ENCODE measurements at places on chromosomes 1 and 21.

DNA sequence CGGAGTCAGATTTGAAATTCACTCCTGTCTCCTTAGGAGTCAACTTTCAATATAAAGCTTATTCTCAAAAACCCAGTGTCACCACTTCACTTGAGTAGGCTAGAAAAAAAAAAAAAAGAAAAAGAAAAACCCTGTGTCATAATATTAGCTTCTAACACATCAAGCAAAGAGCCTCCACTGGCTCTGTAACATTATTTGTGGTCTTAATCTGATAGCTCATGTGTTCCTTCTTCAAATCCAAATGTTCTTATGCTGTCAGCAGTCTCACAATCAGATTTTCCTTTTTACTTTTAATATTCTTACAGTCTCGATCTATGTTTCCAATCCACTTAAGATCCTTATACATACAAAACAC, 26.1 kb upstream of the PSMG1 start:
- DNase-seq = no peak

GRCh38 chr21:43027846-43028731, 47.5 kb downstream of the CBS start:
- DNase-seq = no peak

DNA sequence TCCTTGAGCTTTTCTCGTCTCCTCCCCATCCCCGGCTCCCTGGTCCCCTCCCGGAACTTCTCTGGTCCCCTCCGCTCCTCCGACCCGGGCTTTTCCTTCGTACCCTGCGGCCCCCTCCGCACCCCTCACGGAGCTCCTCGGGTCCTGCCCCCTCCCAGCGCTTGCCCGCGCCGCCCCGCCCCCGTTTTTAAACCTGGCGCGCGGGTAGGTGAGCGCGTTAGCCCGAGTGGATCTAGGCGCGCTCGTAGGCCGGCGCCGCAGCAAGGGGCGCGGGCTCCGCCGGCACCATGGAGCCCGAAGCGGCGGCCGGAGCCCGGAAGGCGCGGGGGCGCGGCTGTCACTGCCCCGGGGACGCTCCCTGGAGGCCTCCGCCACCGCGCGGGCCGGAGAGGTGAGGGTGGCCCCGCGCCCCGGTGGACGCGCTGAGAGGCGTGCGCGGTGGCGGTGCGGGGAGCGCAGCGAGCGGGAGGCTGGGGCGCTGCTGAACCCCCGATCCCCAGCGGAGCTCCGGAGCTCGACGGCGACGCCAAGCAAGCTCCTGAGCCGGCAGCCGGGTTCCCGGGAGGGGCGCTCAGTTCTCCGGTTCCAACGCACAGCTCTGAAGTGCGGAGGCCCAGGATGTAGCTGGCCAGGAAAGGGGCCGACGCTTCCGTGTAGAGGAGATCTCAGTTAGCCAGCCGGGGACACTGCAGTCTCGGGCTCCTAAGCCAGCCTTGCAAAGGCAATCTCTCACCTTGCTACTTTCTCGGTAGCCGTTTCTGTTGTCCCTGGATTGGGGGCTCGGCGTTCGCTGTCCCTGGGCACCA, at the start of gene RIPPLY3:
Gene RIPPLY3, plus strand, starts transcription at position 217 of the 806 bp plus-strand sequence. Its CDS starts 71 bp downstream, at position 288.
- DNase-seq = no peak

- DNase-seq = no peak
Observed at GRCh38 chr1:113136476-113136875, 63.5 kb downstream of the LRIG2 start.

DNA sequence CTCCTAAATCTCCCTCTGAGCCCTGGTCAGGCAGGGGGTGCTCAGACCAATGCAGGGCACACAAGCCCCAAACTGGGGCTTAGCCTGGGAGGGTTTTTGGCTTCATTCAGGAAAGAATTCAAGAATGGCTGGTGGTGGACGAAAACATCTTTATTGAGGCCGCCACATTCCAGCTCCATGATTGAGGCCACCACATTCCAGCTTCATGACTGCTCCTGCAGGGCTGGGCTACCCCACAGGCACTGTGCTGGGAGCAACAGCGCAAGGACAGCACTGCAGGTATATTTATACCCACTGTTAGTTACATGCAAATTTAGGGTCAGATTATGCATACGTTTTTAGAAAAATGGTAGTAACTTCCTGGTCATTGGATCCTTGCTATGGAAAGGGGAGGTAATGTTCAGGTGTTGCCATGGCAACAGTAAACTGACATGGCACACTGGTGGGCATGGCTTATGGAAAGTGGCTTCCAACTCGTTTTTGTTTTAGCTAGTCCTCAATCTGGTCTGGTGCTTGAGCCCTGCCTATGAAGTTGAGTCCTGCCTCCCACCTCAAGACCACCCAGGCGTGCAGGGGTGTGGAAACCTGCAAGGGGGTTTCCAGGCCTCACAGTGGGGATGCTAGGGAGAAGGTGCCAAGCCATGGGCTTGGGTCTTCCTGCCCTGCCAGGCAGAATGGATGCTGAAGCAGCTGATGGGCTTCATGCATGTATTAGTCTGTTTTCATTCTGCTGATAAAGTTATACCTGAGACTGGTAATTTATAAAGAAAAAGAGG, 348.7 kb upstream of the AJAP1 start:
- no peak for DNase-seq

DNA sequence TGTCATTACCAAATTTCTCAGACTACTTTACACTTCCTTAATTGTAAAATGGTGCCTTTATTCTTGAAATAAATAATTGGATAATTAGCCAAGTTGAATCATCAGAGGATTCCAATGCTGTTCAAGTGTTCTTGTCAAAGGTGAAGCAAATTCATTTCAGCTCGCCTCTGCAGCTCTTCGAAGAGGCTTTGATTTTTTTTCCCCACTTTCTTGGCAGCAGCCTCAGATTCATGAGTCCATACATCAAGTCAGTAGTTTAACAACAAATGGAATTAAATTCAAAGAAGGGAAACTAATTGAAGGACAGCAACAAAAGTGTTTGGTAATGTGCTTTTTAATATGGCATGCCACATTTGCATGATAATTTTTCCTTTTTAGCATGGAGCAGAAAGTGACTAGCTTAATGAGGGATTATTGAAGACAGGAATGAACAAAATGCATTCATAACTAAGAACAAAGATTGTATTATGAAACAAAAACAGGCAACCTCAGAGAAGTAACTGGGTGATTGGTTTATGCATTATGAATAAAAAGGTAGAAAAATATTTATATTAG, 239.0 kb downstream of the USH2A start:
- no peak for DNase-seq

DNA sequence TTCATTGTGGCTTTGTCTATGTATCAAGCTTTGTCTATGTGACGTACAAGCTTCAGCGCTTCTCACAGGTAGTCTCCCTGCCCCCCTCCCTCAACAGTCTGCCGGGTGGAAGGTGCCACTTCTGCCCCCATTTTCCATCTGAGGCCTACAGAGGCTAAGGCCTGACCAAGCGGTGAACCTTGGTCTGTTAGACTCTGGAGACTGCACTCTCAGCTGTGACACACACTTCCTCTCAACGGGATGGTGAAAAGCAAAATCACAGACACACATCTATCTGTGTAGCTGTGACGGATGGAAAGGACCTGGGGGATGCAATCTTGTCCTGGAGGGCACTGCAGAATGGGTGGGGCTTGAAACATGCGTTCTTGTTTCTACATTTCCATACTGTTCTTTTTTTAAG, 152.9 kb upstream of the EDN2 start:
- no peak for DNase-seq

- DNase-seq = no peak
Observed at GRCh38 chr1:100847361-100848082, 47.1 kb downstream of the EXTL2 start.

DNA sequence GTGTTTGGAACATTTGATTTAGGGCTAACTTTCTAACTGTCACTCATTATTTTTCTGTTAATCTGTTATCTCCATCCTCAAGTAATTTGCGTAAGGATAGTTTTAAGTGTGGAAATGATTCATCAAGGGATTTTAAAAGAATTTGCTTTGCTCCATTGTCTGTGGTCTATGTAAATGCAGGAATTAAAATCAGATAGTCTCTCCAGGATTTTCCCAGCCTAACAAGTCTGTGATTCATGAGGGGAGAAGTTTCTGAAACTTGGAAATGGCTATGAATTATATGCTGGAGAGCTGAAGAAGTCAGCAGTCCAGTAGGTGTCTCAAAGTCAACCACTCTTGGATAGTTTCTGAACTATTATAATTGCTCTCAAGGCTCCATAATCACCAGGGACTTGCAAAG, 264.5 kb downstream of the MRPL39 start:
- no peak for DNase-seq

DNA sequence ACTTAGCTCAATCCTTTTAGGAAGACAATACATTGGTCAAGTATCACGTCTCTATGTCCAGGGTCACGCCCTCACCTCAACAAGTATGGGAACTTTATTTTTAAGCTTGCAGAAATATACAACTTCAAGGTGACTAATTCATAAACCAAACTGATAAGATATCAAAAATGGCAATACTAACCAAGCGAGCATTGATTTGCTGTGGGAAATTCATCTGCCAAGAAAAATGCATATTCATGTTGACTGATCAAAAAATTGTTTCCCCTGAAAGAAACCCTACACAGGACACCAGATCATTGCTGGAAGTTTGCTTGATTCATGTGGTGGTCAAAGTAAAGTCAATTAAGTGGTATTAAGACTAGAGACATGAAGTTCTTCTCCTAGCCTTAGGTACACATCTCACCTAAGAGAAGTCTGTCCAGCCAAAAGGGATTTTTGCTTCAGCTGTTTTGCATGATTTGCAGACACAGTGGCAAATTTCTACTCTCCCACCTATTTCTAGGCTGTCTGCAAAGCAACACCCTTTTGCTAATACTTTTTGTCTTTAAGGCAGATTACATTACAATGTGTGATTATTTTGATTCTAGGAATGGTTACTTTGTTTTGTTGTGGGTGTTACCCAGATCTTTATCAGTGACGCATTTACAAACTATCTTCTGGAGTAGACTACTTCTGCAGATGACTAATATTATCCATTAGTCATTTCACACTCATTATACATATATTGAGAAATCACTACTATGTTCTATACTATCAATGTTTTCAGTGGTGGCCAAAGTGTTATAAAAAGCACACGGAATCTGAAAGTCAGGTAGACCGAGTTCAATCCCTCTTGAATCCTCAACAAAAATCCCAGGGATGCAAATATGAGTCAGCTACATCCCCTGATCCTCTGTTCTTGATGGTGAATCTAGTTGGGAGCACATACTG, 12.4 kb downstream of the SAMSN1 start:
- DNase-seq = no peak

DNA sequence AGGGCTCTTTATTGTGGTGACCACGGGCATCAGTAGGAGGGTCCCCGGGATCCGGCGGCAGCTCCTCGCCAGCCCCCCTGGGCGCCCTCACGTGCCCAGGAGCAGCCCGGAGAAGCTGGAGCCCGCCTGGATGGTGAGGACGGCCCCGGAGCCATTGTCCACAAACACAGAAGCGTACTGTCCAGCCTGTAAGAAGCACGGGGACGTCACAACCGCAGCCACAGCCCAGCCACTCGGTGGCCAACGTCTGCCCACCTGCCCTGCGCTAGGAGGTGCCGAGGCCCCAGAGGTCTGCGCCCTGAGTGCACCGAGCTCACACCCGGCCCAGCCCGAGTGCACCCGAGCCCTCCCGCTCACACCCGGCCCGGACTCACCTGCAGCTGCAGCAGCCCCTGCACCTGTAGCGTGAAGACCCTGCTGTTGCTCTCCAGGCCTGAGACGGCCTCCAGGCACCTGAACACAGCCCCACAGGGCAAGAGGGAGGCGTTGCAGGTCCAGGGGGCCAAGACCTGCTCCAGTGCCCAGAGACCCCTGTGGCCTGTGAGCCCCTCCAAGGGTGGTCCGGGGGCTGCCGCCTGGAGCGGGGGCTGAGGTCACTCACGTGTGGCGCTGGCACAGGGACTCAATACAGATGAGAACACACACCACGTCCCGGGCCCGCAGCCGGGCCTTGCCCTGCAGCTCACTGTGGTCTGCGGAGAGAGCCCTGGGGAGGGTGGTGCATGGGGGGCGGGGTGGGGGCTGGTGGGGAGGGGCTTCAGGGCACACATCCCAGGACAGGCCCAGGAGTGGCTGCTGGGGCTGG, 3.9 kb downstream of the C1QTNF12 start:
- no peak for DNase-seq

DNA sequence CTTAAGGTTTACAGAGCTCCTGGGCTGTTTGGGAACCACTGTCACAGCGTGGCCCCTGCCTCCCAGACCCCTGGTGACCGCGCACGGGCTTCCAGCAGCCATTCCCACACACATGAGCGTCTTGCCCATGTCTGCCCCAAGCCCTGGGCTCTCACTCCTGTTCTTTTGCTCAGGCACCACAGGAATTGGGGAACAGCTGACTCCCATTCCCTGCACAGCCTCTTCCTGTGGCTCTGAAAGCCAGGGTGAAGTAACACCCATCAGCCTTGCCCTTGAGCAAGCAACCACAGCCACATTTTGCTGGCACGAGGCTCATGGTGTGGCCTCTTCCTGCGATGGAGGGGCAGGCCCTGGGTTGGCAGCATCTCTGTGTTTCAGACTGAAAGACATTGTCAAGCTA, 14.3 kb upstream of the GPR157 start:
- DNase-seq = no peak

DNA sequence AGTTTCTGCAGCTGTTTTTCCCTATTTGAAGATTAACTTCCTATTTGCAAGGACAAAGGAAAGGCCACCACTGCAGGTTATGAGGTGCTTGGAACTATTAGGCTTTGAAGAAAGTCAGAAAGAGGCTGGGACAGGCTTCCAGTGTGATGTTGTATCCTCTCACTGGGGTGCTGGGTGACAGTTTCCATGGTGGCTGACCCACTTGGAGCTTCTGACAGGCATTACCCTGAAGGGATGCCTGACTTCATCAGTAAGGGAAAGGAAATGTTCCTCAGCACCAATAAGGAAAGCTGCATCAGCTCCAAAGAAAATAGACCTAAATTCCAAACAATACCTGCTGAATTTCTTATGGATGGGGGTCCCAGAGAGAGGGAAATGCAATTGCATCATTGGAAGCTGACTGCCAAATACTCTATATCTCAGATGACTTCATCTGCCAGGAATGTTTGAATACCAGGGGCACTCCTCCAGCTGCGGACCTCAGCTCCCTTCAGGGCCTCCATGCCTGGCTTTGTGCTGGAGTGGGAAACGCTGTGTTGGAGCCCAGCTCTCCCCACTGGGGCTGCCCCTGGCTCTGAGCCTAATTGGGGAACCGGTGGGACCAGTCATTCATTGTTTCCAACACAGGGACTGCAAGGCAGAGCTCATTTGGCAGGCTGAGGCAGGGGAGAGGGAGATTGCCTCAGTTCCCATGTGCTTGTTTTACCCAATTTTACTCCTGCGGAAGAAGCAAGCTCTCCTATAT, 76.6 kb downstream of the RGL1 start:
- DNase-seq = no peak

DNA sequence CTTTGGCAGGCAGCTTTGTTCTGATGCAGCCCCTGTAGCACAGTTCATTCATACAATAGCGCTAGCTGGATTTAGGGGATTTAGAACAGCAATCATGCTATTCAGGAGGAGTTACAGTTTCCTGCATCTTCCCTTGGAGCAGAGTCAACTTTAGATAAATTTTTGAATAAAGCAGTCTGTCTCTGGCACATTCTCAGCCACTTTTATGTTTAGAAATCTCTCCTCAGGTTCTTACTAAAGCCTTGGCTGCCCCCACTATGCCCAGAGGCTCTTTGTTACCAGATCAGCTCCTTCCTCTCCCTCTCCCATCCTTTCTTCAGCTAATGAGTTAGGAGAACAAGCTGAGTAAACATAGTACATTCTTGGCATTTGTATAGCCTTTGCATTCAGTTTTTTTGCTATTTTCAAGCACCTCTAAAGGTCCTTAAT, 17.0 kb upstream of the PIGC start:
- DNase-seq = no peak
